K562 (cell line): ENCODE measurements at places on chromosomes 13 and 19.

DNA sequence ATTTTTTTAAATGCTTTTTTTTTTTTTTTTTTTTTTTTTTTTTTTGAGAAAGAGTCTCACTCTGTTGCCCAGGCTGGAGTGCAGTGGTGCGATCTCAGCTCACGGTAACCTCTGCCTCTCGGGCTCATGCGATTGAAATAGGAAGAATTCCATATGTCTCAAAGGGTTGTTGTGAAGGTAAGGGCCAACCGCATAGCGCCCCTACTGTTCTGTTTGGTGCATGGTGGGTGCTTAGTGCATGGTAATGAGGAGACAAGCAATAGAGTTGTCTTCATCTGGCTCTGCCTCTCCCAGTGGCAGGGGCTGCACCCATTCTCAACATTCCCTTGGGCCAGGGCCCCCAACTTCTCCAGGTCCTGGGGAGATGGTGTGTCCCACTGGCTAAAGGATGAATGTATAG lies 68.7 kb downstream of the RASL11A start:
- H3K4me3 ChIP-seq: no peak overlapping the region
- no peak overlapping the region for H3K27ac ChIP-seq
- no peaks in the 10 kb centered on the region for H3K4me1 ChIP-seq

DNA sequence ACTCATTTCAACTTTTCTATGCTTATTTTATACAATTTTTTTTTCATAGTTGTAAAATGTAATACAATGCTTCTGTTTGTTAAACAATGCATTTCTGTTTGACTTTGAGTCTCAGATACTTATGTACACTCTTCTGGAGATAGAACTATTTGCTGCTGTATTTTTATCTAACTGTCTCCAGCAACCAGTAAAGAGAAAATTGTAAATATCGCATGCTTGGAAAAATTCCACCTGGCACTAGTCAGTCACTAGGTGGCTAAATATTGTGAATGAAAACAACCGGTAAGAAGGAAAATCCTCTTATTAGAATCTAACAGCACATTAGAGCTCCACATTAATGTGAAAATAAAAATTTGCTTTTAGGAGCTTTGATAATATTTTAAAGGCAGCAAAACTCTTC lies 876.5 kb downstream of the PCDH9 start:
- H3K27me3 ChIP-seq: no peaks in the 10 kb centered on the region
- no peaks in the 10 kb centered on the region for H3K36me3 ChIP-seq
- H3K4me3 ChIP-seq: no peak overlapping the region
- H3K4me1 ChIP-seq: no peaks in the 10 kb centered on the region

DNA sequence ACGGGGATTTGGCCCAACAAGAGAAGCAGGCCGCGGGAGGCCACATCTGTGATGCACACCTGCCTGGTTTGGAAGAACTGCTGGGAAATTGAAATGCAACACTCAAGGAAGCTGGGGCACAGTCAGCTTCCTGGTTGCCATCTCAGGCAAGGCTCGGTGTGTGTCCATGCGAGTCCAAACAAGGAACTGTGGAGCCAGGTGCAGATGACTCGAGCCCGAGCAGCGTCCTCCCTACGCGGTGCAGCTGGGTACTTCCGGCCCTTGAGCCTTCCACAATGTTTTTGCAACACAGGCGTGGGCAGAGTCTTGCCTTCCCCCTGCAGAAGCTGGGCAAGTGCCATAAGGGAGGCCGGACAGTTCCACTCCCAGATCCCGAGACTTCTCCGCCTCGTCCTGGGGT lies 94.6 kb downstream of the CRYL1 start:
- no peak for DNase-seq
- H3K27me3 ChIP-seq: peaks cover 10% of the 10 kb centered on the region
- no peaks in the 10 kb centered on the region; the same call in 2 of the 3 replicates for H3K4me1 ChIP-seq
- no peak overlapping the region for H3K27ac ChIP-seq
- no peaks in the 10 kb centered on the region for H3K36me3 ChIP-seq
- no peak overlapping the region for H3K4me3 ChIP-seq

GRCh38 chr13:75079226-75079625 lies 402.7 kb downstream of the TBC1D4 start:
- no peaks in the 10 kb centered on the region for H3K27me3 ChIP-seq
- no peaks in the 10 kb centered on the region for H3K36me3 ChIP-seq
- no peaks in the 10 kb centered on the region for H3K4me1 ChIP-seq
- DNase-seq: no peak
- no peak overlapping the region for H3K27ac ChIP-seq

- no peak overlapping the region for H3K27ac ChIP-seq
- peaks cover 81% of the 10 kb centered on the region for H3K36me3 ChIP-seq
- peaks cover 3% of the 10 kb centered on the region; the same call in 1 of the 2 replicates for H3K4me1 ChIP-seq
- no peak for DNase-seq
- H3K4me3 ChIP-seq: no peak overlapping the region
Measured at GRCh38 chr19:48913114-48913889, 13.2 kb downstream of the NUCB1 start.

- no peaks in the 10 kb centered on the region for H3K4me1 ChIP-seq
- H3K4me3 ChIP-seq: no peak overlapping the region
- H3K27me3 ChIP-seq: peaks cover 13% of the 10 kb centered on the region
- H3K36me3 ChIP-seq: no peaks in the 10 kb centered on the region
- H3K27ac ChIP-seq: no peak overlapping the region
- no peak for DNase-seq
Measured at GRCh38 chr13:113890774-113891480, 27.1 kb upstream of the GAS6 start.
